Endodermal cell (in vitro differentiated cells): ENCODE measurements at places on chromosomes 7 and 10.
A peak's percentile ranks its signal among the peaks of the same experiment; 100 is the strongest.

- H3K27me3 ChIP-seq, result no peaks in the 10 kb centered on the region
- H3K4me3 ChIP-seq, result no peak overlapping the region
- DNase-seq, result no peak
- H3K36me3 ChIP-seq, result no peaks in the 10 kb centered on the region
- H3K4me1 ChIP-seq, result no peaks in the 10 kb centered on the region
Observed at GRCh38 chr7:46282155-46282554, 361.1 kb upstream of the IGFBP3 start.

- peaks cover 31% of the 10 kb centered on the region for H3K36me3 ChIP-seq
- H3K27me3 ChIP-seq, result no peaks in the 10 kb centered on the region
- H3K4me3 ChIP-seq, result no peak overlapping the region
- peak; percentile 13 for DNase-seq
- no peak overlapping the region for H3K27ac ChIP-seq
Observed at GRCh38 chr7:139732471-139733167, 45.2 kb downstream of the HIPK2 start.

DNA sequence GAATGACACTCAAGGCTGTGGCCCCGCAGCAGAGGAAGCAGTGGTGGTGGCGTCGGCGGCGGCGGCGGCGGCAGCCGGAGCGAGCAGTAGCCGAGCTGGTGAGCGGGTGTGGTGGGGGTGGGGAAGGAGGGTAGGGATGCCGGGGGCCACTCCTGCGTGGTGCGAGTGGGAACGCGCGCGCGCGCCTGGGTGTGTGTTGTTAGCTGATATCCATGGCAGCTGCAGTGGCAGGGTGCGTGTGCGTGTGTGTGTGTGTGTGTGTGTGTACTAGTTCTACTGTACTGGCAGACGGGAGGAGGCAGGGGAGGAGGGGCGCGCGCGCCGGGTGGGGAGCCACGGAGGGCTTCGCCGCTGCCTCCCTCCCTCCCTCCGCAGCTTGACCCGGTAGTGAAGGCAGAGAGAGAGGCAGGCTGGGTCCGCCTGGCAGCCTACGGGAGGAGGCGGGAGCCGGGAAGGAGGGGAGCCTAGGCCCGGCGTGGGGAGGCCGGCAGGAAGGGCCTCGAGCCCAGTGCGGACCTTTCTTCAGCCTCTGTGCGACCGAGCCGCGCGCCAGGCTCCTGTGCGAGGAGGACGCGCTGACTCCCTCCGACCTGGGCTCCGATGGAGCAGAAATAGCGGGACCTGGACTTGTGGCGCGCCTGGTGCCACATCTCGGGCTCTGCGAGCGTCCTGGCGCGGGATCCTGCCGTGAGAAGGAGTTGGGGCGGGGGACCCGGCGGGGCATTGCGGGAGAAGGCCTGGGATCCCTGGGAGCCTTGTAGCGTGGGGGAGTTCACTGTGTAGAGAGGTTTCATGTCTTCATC lies at the start of gene MAGI2:
Gene MAGI2 (minus strand): TSS at position 110 of the 803 bp plus-strand sequence. CDS start 347 bp downstream, outside the sequence.
- H3K4me1 ChIP-seq, result peaks cover 3% of the 10 kb centered on the region
- peak within 1 kb of the TSS; percentile 83 for H3K4me3 ChIP-seq
- H3K27ac ChIP-seq, result no peak within 1 kb of the TSS
- H3K36me3 ChIP-seq, result no peaks in the 10 kb centered on the region

DNA sequence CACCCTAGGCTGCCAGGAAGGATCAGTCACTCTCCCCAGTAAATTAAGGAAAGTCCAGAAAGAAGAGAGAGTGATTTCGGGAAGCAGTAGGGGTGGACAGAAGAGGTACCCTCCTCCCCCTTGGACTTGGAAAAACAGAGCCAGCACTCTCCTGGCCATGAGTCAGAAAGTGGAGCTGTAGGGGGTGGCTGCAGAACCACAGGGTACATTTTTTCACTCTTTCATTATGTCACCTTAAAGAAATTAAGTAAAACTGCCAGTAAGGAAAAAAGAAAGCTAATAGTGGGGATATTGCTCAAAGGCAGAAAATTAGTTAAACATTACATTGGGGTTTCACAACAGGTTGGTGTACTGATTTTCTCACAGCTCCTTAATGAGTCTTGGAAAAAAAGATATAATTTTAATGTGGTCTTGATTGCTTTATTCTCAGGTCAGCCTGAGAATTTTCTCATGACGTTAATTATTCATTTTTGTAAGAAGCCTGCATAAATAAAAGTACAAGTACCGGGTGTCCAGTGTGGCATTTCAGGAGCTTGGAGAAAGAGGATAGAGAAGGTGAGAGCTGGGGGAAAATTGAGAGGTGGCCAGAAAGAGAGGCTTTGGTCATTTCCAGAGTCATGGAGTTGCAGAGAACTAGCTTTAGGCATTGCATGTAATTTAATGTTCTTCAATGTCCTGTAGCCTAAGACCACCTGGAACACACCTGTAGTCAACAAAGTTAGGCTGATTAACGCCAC lies 23.2 kb upstream of the AOAH start:
- H3K4me3 ChIP-seq, result no peak overlapping the region
- H3K4me1 ChIP-seq, result peaks cover 2% of the 10 kb centered on the region
- H3K27me3 ChIP-seq, result no peaks in the 10 kb centered on the region
- no peaks in the 10 kb centered on the region for H3K36me3 ChIP-seq
- H3K27ac ChIP-seq, result no peak overlapping the region
- DNase-seq, result no peak

DNA sequence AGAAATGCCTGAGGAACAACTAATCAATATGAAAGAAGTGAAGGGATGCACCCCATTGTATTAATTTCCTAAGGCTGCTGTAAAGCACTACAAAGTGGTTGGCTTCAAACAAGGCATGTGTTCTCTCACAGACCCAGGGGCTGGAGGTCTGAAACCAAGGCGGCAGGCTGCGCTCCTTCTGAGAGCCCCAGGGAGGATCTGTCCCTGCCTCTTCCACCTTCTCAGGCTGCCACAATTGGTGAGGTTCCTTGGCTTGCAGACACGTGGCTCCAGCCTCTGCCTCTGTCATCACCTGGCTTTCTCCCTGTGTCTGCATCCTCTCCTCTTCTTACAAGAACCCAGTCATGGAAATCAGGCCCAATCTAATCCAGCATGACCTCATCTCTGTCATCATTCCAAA lies 110.1 kb downstream of the TNS3 start:
- no peak for DNase-seq
- H3K27me3 ChIP-seq, result no peaks in the 10 kb centered on the region
- no peak overlapping the region for H3K4me3 ChIP-seq
- no peak overlapping the region for H3K27ac ChIP-seq
- peaks cover 9% of the 10 kb centered on the region for H3K4me1 ChIP-seq

GRCh38 chr7:124073310-124073645 lies 40.4 kb upstream of the TMEM229A start:
- H3K4me1 ChIP-seq, result no peaks in the 10 kb centered on the region
- H3K4me3 ChIP-seq, result no peak overlapping the region
- H3K27me3 ChIP-seq, result no peaks in the 10 kb centered on the region
- H3K27ac ChIP-seq, result no peak overlapping the region

DNA sequence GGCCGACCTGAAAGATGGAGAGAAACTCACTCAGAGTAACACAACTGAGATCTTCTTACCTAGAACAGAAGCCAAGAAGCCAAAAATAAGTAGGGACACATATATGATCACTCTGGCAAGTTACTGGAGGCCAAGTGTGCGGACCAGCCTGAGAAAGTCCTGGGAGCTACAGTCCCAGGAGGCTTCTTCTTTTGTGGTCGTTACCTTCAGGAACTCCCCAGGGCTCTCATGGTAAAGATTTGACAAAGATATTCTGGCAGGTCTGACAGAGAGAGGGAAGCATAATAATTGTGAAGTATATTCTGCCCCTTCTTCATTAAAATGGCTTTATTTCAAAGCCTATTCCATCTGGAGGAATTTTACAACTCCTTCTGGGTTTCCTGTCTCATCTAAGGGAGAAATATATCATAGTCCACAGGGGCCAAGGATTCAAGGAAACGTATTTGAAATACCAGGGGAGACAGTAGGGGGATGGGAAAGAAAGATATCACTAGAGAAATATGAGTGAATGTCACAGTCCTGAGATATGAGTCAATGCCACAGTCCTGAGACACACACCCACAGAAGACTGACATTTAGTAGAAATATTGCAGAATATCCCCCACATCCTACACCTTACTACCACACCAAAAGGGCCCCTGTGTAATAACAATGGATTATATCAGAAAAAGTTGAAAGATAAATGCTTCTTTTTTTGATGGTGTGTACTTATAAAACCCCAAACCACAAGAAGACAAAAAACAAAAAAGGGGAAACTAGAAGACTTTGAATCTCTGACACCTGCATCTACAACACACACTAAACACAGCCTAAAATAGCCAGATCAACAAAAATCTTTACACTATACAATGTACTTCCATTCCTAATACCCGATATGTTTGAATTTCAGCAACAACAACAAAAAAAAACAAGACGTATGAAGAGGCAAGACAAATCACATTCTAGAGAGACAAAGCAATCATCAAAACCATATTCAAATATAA lies 594.2 kb upstream of the NRG3 start:
- H3K36me3 ChIP-seq, result no peaks in the 10 kb centered on the region
- no peak overlapping the region for H3K4me3 ChIP-seq
- H3K27ac ChIP-seq, result no peak overlapping the region
- H3K27me3 ChIP-seq, result no peaks in the 10 kb centered on the region
- no peak for DNase-seq

DNA sequence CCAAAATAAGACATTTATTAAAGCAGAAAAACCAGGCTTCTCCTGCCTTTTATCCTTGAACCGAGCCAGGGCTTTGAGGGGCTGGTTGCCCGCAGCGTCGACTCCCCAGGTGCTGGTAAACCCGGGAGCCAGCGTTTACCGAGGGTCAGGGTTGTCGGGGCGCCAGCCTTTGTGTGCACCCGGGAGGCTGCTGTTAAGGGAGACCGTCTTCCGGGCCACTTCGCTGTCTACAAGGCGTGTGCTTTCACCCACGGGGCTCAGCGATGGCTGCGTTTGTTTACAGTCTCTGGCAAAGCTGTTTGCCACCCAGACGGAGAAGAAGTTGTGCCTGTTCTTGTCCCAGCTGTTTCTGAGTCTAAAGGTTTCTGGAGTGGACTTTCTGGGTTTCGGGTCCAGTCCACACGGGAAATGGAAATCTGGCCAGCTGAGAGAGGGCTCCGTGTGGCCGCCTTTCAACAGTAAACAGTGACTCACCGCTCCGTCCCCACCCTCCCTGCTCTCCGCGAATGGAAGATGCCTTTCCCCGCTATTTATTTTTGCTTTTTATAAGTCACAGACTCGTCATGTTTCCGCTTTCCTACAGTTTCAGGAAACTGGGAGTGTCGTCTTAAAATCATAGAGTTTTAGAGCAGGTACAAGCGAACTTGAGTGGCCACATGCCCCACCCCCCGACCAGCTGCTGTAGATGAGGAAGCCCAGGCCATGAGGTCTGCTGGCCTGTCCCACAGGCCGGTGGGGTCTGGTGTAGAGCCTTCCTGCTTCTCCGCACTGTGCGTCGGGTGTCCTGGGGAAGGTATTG lies 2.2 kb downstream of the MAFK start:
- peaks cover 10% of the 10 kb centered on the region for H3K4me1 ChIP-seq
- H3K27ac ChIP-seq, result no peak overlapping the region
- H3K27me3 ChIP-seq, result no peaks in the 10 kb centered on the region
- DNase-seq, result peak; percentile 71
- no peak overlapping the region for H3K4me3 ChIP-seq

DNA sequence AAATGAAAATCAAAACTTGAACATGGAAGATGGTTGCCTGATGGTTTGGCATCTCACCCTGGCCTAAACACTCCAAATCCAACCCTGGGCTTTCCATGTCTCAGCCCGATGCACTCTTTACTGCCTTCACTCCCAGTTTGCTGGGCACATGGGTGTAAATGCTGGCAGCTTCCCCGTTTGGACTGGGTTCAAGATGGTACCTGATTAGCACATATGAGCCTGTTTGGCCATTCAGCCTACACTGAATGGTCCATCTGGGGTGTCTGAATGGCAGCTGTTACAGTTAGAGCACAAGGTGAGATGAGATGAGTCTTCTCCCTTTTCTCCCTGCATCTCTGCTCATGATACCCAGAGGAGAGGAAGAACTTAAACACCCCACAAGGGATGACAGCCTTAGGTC lies 37.1 kb downstream of the ATXN7L1 start:
- peaks cover 3% of the 10 kb centered on the region for H3K4me1 ChIP-seq
- H3K27ac ChIP-seq, result no peak overlapping the region
- H3K4me3 ChIP-seq, result no peak overlapping the region

GRCh38 chr10:21993360-21994001 lies 10.0 kb downstream of the DNAJC1 start:
- no peaks in the 10 kb centered on the region for H3K27me3 ChIP-seq
- no peak overlapping the region for H3K27ac ChIP-seq
- no peak overlapping the region for H3K4me3 ChIP-seq
- no peak for DNase-seq

DNA sequence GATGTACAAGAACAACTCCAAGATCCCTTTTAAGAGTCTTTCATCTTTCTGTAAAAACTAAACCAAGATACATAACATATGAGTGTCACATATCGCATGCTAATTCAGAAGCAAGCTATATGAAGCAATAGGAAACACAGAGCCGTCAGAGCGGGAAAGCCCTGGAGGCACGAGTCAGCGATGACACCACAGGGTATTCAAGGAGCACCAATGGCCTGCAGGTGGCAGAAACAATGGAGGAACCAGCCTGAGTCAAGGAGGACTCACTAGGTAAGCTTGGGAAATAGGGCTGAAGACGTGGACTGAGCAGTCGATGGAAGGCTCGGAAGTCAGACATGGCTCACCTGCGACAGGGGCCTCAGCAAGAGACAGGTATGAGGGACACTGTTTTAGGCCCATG lies 214.4 kb downstream of the FAM107B start:
- no peak overlapping the region for H3K4me3 ChIP-seq
- no peaks in the 10 kb centered on the region for H3K36me3 ChIP-seq
- no peak overlapping the region for H3K27ac ChIP-seq
- peak; percentile 85 for DNase-seq
